AML-193 (cell line): ENCODE measurements at places on chromosomes 6 and 20.

DNA sequence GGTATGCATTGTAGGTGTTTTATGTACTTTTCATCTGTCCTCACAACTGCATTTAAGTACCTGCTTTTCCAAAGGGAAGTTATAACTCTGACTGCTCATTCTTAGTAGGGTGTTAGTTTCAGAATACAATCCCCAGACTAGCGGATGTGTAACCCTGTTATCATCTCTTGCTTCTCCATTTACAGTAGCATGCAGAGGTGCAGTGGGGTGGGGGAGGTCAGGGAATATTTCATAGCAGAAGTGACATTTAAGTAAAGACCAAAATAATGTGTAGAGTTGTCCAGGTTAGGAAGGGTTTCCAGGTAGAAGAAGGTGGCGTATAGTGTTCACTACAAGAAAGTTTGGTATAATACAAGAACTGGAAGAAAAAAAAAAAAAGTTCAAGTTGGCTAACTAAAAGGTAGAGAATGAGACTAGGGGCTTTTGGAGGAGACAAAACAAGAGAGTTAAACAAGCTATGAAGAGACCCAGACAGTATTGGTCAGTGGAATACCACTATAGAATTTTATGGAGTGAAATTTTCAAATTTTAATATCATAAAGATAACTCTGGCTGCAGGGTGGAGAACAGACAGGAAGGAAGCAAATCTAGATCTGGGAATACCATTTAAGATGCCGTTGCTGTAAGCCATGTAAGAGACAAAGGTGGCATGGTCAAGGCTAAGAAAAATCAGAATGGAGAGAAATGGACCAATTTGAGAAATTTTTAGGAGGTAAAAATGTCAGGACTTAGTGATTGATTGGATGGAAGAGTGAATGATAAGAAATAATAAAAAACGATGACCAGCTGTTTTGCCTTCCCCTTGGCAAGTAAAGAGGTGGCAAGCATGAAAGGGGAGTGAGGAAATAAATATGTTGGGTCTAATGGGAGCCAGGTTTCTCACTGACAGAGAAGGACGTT, 2.2 kb upstream of the AHI1 start:
- DNase-seq, result no peak

DNA sequence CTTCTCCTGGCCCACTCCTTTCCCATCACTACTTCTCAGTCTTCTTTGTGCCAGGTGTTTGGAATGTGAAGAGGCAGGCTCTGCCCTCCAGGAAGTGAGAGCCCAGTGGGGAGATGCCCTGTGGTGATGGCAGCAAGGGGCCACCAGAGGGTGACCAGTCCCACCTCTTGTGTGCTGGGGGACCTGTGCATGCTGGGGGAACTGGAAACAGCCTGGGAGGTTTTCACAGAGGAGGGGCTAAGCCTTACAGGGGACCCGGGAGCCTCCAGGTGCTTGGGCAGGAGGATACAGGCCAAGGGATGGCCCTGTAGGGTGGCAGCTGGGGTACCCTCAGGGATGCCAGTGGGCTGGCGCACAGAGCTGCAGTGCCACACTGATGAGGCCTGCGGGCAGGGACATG, 72.3 kb downstream of the RAMACL start:
- no peak for DNase-seq

GRCh38 chr6:93417421-93418013, 1.8 kb downstream of the EPHA7 start:
- DNase-seq, result no peak

GRCh38 chr6:159758031-159759001, 3.5 kb upstream of the ACAT2 start:
- DNase-seq, result no peak

- DNase-seq, result no peak
Observed at GRCh38 chr20:651713-652614, 1.0 kb downstream of the SRXN1 start.

DNA sequence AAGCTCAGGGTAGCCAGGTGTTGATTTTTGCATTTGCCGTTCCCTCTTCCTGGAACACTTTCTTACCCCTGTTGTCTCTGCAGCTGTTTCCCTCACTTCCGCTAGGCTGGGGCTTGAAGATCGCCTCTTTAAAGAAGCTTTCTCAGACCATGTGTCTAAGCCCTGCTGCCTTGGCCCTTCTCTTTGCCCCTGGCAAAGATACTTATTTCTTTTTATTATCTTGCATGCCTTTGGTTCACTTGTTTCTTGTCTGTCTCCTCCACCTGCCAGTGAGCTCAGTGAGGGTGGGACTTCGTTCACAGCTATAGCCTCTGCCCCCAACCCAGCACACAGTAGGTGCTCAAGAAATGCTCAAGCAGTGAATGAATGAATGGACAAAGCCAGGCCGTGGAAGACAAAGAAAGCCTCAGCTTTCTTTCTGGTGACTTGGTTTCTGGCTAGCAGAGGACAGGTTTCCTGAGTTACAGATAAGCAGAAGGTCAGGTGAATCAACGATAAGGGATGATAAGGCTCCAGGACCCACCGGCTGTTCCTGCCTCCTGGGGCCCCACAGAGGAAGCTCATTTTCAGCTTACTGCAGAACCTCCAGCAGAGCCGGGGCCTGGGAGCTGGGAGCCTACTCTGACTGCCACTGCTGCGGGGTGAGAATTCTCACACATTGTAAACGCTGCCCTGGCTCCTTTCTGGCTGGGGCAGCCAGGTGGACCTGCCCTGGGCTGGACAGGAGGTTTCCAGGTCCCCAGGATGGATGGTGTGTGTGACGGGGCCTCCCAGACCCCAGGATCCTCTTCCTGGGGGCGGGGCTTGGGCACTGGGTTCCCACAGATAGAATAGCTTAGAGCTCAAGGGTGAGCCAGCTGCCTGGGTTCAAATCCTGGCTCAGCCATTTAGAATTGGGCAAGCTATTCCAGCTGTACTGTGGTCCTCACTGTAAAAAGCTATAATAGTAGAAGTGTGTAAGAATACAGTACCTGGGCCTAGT, 29.8 kb downstream of the SNAI1 start:
- DNase-seq, result no peak

GRCh38 chr6:34688956-34689355, 7.6 kb downstream of the ILRUN start:
- no peak for DNase-seq

DNA sequence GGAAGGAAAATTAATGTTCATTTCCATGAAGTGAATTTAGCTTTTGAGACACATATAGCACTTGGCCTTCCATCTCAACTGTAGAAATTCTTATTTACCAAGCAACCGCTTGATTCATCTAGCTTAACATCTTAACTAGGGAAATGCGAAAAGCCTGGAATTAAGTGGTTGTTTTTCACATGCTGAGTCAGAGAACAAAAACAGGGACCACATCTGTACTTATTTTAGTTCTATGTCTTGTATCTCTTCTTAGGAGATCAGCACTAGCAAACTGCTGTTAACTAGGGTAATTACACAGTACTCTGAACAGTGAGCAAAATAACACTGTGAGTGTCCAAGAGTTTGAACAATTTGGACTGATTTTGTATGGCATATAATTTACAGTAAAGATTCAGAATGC, 590.9 kb upstream of the NRSN1 start:
- DNase-seq, result no peak

GRCh38 chr6:79710127-79710526, 79.0 kb downstream of the SH3BGRL2 start:
- no peak for DNase-seq

GRCh38 chr6:130847001-130847910, 20.1 kb downstream of the SMLR1 start:
- DNase-seq, result no peak

DNA sequence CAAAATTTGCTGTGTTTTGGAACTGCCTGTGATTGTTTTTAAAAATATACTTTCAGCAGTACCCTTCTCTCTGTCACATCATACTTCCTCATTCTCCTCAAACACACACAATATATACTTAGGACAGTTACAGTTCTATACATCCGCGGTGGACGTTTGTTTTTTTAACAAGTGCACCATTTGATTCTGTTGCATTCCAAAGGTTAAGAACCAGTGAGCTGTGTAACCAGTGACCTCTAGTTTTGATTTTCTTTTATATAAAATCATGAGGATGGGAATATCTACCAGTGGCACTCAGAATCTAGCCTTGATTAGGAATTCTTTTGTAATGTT, 152.8 kb downstream of the CARMIL1 start:
- no peak for DNase-seq

DNA sequence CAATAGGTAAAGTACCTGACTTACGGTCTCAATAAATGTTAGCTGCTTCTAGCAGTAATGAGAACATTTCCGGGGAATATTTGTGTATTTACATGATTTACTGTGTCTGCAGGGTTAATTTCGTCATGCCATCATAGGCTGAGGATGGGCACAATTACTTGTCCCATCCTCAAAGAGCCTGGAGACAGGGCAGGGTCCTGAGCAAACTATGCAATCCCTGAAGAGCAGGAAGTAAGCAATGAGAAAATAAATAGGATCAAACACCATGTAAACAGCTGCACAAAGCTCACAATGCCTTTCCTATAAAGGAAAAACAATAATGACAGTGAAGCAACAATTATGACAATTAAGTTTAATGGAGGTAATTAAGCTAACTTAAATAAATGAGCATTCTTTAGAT, 114.6 kb upstream of the FOXQ1 start:
- DNase-seq, result no peak

DNA sequence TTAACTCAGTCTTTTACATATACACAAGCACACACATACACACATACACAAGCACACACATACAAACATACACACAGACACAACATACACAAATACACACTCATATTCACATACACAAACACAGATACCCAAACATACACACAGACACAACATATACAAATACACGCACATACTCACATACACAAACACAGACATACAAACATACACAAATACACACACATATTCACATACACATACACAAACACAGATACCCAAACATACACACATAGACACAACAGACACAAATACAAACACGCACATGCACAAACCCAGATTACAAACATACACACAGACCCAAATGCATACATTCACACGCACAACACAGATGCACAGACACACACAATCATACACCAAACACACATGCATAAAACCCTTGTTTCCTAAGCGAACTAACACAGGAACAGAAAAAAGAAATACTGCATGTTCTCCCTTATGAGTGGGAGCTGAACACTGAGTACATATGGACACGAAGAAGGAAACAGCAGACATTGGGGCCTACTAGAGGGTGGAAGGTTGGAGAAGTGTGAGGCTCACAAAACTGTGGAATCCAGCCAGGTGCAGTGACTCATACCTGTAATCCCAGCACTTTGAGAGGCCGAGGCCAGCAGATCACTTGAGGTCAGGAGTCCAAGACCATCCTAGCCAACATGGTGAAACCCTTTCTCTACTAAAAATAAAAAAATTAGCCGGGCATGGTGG, 34.2 kb downstream of the PIM1 start:
- DNase-seq, result no peak

DNA sequence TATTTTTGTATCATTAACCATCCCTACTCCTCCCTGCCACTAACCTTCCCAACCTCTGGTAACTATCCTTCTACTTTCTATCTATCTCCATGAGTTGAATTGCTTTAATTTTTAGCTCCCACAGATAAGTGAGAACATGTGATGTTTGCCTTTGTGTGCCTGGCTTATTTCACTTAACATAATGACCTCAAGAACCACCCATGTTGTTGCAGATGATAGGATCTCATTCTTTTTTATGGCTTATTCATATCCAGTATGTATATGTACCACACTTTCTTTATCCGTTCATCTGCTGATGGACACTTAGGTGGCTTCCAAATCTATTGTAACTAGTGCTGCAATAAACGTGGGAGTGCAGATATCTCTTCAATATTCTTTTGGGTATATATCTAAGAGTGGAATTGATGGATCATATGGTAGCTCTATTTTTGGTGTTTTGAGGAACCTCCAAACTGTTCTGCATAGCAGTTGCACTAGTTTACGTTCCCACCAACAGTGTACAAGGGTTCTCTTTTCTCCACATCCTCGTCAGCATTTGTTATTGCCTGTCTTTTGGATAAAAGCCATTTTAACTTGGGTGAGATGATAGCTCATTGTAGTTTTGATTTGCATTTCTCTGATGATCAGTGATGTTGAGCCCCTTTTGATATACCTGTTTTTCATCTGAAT, 201.4 kb downstream of the ARHGAP18 start:
- no peak for DNase-seq

DNA sequence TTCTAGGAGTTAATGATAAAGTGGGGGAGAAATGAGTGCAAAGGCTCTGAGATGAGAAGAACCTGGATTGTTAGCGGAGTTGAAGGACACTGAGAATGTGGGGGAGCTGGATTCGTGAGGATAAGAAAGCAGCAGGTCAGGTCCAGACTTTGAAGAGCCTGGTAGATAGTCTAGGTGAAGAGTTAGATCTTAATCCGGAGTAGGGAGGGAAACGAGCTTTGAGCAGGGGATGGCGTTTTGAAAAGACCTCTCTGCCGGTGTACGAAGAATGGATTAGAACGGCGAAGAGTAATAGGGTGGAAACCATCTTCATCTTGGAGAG, 487 bp upstream of the PHF20 start:
- no peak for DNase-seq

DNA sequence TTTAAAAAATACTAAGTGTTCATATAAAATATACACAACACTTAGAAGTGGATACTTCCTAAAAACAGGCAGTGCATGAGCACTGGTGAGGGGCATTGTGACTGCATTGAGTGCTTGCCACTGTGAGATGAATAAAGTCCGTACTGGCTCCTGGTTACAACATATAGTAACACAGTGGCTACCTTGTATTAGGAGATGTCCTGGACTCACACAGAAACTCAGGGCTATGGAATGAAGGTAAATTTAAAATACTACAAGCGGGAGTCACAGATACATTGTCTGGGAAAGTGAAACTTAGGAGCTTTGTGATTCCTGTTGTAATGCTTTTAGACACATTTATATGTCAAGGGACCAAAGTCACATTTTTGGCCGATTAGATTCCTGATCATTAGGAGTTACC, 36.5 kb upstream of the HLA-G start:
- no peak for DNase-seq

GRCh38 chr6:43953794-43954310, 173.4 kb downstream of the MRPL14 start:
- DNase-seq, result no peak

DNA sequence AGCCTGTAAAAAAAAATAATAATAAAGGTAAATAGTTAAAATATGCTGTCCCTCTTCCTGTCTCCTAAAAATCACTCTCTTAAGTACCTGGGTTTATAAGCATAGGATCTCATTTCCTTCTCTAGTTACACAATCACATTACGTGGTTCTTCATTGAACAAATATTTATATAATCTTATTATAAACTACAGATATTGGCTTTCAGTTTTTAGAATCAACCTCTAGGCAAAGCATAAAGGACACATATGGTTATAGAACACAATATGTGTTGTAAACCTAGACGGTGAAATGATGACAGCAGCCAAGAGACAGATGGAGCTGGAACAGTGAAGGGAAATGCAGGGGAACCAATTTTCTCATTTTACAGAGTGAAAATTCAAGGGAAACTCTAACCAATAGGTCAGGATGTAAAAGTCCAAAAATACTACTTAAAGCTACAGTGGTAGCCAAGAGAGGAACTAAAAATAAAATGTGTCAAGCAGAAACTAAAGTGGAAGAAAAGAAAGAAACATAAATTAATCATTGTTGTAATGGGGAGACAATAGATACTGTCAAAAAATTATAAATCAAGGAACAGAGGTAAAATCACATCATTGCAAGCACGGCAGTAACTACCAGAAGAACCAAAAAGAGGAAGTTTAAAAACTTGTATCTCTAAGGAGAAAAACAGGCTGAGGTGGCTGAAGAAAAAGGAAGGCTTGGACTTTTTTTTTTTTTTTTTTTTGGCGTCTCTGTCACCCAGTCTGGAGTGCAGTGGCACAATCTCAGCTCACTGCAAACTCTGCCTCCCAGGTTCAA, 82.8 kb upstream of the CDYL start:
- peak; percentile 15 for DNase-seq
